ENCODE measurements at places on chromosomes 4 and X. TPM values are rescaled to one million over a fixed set of nuclear protein-coding genes. Genes with fewer than 3 reads are reported as not detected.

The ARR3 gene
- total RNA-seq: not detected

The SOX3 gene
- not detected for total RNA-seq

The OCIAD2 gene
- total RNA-seq: 68.3 TPM

The DCAF8L2 gene
- total RNA-seq: not detected

The GAGE12E gene
- not detected for total RNA-seq

The KCTD8 gene
- total RNA-seq: 2.7 TPM

The RRH gene
- total RNA-seq: not detected

The ZNF732 gene
- 2.0 TPM for total RNA-seq

The CA5B gene
- 13.0 TPM for total RNA-seq

The UBE2A gene
- total RNA-seq: 41.1 TPM

The PSAPL1 gene
- total RNA-seq: not detected

The KLF8 gene
- 22.0 TPM for total RNA-seq

The FRG1 gene
- 27.5 TPM for total RNA-seq

The ZNF330 gene
- total RNA-seq: 13.8 TPM

The CNGA2 gene
- total RNA-seq: not detected

The GAGE1 gene
- total RNA-seq: not detected

The BMP15 gene
- total RNA-seq: not detected

The CFAP99 gene
- total RNA-seq: not detected

The CXCL11 gene
- total RNA-seq: not detected

The UGT2B7 gene
- total RNA-seq: 0.22 TPM

Data from placental epithelial cell (primary cell).